ENCODE measurements at places on chromosomes 6 and 20.

DNA sequence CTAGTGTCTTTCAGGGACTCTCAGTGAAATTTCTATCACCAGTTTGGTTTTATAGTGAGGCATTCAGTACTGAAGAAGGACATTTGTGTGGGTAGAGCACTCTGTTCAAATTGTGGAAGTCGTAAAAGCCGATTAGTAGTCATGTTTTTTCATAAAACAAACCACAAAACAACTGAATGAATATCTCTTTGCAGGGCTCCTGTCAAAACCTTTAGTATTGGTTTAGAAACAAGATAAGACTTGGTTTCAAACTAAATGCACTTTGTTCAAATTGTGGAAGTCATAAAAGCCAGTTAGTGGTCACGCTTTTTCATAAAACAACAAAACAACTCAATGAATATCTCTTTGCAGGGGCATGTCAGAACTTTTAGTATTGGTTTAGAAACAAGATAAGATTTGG, 23.8 kb downstream of the ADGRF4 start:
- no peak for DNase-seq

GRCh38 chr6:89082486-89082891, 1.9 kb downstream of the PNRC1 start:
- DNase-seq: peak; percentile 0

DNA sequence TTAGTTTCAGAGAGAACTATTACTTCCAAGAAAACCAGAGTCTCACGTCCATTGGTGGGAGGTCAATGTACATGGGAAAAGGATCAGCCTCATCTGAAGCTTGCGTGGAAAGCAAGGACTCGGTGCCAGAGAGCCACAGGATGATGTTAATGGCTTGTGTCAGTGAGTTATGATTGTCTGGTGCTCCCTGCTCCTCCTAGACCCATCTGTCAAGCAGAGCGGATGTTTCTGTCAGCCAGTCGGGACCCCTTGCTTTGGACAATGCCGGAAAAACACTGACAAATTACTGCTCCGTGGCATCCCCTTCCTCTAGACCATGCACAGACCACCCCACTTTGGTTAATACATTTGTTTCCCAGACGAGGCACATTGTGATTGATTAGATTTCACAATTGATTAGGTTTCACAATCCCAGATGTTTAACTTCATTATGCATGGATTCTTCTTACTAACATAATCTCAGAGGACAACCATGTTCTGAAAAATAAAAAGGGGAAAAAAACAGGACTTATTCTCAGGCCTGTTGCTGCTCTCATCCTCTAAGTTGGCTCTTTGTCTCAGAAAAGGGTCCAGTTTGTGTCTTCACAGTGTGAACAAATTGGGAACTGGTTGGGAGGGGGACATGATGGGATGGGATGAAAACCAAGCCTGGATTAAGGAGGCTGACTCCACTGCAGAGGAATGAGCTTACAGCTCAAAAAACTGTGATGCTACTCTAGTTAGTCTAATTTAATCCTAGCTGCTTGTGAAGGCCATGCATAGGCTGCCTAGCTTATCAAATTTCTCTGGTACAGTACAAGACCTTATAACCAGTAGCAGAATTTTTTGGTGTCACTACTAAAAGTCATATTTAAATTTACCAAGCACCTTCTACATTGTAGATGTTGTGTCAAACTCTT, 51.9 kb downstream of the UNC5CL start:
- DNase-seq: no peak

GRCh38 chr6:9646342-9647070, 768.4 kb downstream of the TFAP2A start:
- no peak for DNase-seq

- DNase-seq: no peak
Measured at GRCh38 chr6:119511024-119511423, 161.5 kb upstream of the MAN1A1 start.

DNA sequence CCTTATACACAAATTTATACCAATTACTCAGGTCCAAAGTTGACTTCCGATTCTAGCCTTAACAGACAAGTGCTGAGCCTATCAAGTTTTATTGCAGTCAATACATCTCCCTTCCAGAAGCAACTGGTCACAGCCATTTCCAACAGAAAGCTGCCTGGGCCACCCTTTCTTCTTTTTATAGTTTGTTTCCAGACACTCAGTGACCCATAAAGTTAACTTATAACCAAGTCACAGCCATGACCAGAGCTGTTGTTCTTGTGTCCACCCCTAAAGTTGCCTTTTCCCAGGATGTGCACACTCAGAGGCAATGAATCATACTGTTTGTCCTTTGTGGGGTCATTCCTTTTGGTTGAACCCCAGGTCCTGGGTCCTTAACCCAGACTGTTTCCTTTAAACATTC, 89.9 kb downstream of the CD83 start:
- DNase-seq: no peak

GRCh38 chr6:135759831-135760230, 91.7 kb upstream of the PDE7B start:
- DNase-seq: no peak

DNA sequence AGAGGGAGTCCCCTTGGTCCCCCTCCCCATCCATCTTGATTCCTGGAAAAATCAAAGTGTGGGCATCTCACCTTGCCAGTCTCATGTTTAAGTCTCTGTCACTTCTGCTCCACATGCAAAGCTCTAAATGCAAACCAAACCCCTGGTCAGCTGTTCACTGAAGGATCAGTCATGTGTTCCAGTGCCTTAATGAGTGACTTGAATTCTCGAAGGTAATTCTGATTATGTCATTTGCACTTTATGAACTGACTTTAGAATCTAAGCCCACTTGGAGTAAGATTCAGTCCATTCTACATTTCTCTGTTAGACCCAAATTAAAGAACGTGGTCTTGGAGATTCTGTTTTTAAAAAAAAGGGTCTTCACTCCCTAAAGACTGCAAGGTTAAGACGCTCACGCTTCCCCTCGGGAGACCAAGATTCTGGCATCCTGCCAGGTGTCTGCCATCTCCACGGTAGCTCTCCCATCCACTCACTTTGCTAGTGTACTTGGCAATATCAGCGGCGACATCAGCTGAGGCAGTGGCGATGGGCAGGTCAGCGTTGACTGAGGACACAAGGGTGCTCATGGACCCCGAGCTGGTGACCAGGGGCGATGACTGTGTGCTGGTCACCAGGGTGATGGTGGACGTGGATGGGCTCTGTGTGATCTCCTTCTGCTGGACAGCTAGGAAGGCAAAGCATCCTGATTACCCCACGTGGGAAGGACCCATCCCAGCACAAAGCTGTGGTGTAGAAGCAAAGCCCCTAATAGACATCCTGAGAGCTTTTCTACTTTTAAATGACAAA, 120.5 kb downstream of the ZMYND8 start:
- DNase-seq: no peak

GRCh38 chr6:142698751-142699150, 246.2 kb downstream of the HIVEP2 start:
- DNase-seq: no peak

DNA sequence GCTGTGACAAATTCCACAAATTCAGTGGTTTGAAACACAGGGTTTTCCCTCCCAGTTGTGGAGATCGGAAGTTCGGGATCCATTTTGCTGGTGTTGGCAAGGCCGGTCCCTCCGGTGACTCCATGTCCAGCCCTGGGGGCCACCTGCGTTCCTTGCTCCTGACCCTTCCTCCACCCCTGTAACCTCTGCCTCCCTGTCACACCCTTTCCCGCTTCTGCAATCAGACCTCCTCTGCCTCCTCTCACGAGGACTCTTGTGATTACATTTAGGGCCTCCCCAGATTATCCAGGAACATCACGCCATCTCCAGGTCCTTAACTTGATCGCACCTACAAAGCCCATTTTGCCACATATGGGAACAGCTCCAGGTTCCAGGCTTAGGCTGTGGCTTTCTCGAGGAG, 12.5 kb downstream of the RPS6KA2 start:
- no peak for DNase-seq

DNA sequence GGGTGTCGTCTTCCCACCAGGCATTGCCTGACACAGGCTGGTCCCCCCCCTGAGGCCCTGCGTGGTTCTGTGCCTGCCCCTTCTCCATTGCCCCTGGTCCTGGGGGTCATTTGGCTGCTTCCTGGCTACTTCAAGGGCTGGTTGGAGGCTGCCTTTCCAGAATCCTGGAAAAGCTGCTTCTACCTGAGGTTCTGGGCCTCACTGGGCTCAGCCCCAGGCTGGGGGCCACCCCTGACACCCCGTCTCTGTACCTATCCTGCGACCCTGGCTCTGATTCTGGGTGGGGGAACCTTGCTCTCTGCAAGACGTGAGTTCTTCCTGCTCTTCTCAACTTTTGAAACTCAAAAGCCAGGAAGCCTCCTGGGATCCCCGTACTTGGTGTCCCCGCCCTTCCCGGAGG, 149.3 kb upstream of the PTPN1 start:
- no peak for DNase-seq

- no peak for DNase-seq
Measured at GRCh38 chr20:35907017-35907701, 47.1 kb downstream of the SCAND1 start.

GRCh38 chr6:150194195-150194594, 51.4 kb downstream of the PPP1R14C start:
- DNase-seq: no peak

GRCh38 chr6:10556992-10557391, 35.8 kb downstream of the GCNT2 start:
- DNase-seq: no peak

- no peak for DNase-seq
Measured at GRCh38 chr6:154683756-154684523, 49.3 kb upstream of the SCAF8 start.

DNA sequence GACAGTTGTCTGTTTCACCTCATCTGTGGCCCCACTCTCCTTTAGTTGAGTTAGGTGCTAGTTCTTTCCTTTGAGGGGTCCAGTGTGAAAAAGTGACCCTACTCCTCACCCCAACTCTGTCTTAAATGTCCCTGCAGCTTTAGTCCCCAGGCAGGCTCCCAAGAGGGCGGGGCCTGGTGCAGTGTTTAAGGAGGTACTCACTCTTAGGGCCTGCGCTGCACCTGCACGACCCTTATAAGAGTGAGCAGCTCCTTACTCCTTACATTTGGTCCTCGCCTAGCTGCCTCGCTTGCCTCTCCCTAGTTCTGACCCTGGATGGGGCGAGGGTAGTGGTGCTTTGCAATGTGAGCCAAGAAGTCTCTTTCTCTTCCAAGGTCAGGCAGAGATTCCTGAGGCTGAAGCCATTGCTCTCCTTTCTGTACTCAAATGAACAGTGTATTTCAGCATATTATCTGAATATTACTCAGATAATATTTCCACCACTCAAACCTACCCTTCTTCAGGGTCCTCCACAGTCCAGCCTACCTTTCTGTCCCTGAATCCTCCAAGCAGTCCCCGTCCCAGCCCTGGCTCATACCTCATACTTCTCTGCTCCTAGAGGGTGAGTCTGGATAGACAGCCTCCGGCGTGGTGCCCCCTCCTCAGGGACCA, 11.9 kb upstream of the VEGFA start:
- no peak for DNase-seq

DNA sequence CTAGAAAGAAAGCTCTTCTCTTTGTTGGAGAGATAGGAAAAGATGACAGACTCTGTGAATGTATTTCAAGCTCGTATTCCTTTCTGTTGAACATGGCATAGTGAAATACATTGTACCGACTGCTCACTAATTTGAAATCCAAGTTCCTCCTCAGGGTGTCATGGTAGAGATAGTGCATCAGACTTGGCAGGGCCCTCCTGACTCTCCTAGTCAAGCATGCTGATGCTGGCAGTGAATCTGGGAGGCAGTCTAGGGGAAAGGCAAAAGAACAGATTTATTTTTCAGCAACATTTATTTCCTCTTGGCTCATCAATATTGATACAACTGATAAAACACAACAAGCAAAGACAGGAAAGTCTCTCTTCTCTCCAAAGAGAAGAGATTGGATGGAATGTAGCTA, 356.3 kb upstream of the IRAK1BP1 start:
- DNase-seq: no peak

GRCh38 chr20:15927893-15928650, 645.2 kb downstream of the KIF16B start:
- no peak for DNase-seq

GRCh38 chr6:81093051-81093450, 659.4 kb downstream of the TENT5A start:
- DNase-seq: no peak
